ENCODE measurements at places on chromosomes 4 and X.

DNA sequence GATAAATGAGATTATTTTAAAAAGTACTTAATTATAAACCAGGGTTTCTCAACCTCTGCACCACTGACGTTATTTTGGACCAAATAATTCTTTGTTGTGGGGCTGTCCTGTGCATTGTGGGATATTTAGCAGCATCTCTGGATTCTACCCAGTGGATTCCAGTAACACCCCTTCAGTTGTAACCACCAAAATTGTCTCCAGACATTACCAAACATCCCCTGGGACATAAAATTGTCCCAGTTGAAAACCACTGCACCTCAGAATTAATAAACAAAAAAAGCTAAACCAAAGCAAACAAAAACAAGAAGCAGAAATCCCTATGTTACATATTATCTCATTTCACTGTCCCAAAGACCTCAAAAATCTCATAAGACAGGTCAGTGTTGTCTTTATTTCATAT is 54.2 kb upstream of the GIMD1 start:
- DNase-seq = no peak

DNA sequence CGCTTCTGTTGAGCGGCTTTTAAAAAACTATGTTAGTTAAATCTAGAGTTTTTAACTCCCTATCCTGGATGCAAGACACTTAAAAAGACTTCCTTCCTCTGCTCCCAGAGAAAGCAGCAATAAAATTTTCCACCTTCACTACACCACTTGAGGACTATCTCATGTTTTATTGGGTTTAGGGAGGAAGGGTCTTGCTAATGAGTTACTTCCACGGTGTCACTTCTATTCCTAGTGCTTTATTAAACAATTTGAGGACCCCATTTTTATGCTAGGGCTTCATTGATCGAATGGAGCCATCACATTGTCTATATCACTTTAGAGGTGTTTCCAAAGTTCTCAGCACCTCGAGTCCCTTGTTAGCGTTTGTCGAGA is 3.7 kb upstream of the STIM2 start:
- DNase-seq = no peak

DNA sequence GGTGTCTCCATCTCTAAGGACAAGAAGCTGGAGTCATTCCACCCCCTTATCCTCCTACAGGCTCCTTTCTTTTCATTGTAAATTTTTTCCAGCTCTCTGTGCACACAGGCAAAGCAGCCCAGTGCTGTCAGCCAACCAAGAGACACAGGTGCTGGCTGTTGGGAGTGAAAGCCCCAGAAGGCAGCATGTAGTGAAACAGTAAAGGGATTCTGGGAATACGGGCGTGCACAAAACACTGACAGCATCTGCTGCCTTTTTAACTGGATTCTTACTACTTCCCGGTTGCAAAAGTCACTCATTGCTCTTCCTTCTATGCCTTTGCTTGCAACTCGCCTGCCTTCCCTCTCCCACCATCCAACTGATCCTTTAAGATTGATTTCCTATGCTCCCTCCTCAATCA is 208.6 kb upstream of the PRPS2 start:
- no peak for DNase-seq

- no peak for DNase-seq
Measured at GRCh38 chrX:69021141-69021960, 143.9 kb downstream of the PJA1 start.

- DNase-seq = no peak
Measured at GRCh38 chrX:136126872-136127406, 20.4 kb upstream of the FHL1 start.

DNA sequence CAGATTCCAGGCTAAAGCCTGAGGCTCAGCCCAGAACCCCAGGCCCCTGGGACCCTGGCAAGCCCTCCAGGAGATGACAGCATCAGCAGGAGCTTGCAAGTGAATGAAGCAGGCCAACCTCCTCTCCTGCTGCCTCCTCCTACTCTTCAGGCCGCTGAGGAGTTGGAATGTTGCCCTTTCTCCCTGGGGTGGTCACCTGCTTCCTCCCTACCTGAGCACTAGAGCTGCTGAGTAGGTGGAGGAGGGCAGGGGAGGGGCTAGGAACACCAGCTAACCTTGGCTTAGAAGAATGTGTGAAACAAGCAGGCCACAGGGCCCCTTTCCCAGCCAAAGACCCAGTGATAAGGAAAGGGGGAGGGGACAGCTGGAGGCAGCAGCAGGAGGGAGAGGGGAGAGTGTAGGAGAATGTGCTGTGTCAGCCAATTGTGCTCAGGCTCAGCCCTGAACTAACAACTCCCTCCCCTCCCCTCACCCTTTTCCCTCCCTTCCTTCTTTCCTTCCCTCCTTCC is 58.0 kb downstream of the PJA1 start:
- no peak for DNase-seq

- no peak for DNase-seq
Measured at GRCh38 chrX:143306991-143307937, 210.0 kb downstream of the SPANXN3 start.

GRCh38 chr4:156725257-156725656 is 246.3 kb downstream of the PDGFC start:
- no peak for DNase-seq

DNA sequence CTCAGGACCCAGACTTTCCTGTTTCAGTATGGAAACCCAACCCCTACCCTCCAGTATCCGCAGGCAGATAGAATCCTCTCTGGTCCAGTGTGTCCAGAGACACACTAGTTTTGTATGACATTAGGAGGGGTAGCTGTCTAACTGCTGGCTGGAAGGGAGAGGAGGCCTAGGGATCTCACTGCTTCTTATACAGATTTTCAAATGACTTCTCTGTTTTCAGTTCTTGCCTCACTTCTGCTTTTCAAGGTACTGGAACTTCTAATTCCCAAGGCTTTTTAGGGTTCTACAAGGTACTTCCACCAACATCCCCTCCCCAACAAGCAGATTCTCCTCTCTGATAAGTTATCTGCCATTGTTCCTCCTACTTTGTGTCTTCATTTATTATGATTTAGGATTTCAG is 6.1 kb downstream of the SGCB start:
- no peak for DNase-seq

GRCh38 chr4:25807102-25807728 is 55.6 kb downstream of the SEL1L3 start:
- no peak for DNase-seq

DNA sequence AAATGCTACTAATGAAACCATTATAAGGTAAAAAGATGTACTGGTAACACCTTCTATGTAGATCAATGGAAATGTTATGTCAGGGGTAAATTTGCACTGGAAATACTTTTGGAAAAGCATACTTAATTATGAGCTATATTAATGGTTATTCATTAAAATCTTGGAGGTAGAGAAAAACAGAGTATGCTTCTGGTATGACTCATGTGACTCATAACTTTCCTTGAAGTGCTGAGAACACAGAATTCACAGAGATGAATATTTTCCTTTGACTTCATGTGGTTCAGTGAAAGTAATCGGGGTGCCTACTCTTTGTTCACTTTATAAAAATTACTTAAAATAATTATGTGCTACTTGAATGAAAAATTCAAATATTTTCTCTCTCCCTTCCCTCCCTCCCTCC is 254.2 kb downstream of the KCTD8 start:
- no peak for DNase-seq

DNA sequence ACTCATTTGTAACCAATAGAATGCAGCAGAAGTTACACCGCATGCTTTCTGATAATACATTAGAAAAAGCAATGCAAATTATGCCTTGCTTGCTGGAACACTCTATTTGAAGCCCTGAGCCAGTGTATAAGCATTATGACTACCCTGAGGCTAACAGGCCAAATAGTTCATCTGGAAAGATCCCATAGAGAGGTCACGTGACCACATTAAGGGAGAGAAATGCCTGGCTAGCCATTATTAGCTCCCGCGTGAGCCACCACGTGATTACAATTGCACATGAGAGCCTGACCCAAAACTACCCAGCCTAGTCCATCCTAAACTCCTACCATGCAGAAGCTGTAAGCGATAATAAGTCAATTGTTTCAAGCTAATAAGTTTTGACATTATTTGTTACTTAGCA is 472.9 kb upstream of the GALNTL6 start:
- DNase-seq = no peak

DNA sequence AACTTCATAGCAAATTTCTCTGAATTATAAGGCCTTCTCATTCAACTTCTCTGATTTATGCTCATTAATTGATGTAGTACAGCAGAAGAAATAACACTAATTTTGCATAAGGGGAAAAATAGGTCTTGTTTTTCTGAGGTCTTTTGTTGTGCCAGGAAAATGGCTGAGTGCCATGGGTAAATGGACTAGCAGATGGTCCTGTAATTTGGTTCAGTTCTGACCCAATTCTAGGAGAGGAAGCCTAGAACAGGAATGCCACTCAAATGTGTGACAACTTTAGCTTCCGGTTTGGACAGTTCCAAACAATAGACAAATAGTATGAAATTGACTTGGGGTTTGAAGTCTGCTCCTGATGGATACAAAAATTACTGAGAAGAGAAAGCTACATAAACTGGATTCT is 6.2 kb downstream of the RAB9B start:
- DNase-seq = no peak

DNA sequence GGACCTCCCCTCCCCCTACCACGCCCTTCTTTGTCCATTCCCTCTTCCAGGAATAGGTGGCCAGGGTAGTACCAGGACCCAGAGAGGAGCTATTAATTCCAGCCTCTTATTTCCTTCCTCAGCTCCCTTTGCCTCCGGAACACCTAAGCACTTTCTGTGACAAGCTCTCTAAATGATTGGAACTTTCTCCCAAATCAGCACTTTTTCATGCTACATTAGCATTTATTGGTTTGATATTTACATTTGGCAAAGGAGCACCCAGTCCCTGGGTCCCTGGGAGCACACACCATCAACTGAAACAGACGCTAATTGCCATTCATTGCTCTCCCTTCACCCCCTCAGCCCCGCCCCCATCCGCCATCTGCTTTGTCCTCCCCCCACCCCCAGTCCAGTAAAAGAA is 182.0 kb upstream of the BCOR start:
- DNase-seq = no peak

GRCh38 chr4:177759729-177760128 is 317.5 kb upstream of the AGA start:
- no peak for DNase-seq

Data from CD4-positive, alpha-beta T cell treated with Interferon alpha-2 for 1 hour (primary cell).